COR-L47 (cell line): ENCODE measurements at places on chromosomes 4 and X.
A peak's percentile ranks its signal among the peaks of the same experiment; 100 is the strongest.

- no peak for DNase-seq
These were observed 239.4 kb upstream of the STK26 start for GRCh38 chrX:131783555-131784308.

- DNase-seq, result no peak
These were observed 5.7 kb downstream of the NSG1 start for GRCh38 chr4:4392501-4393183.

DNA sequence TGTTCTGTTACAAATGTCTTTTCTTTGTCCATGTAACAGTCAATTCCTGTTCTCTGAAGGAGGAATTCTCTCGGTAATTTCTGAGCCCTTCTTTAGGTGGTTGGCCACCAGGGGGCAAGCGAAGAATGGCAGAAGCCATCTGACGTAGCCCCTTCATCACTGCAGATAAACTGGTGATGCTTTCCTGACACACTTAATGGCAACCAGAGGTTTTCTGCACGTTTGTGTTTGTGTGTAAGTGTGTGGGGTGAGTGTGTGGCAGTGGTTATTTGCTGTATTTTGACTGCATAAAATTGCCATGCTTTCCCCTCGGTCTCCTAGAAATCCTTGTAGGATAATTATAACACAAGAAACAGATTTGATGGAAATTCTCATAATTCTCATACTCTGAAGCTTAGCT, 64.8 kb upstream of the STOX2 start:
- DNase-seq, result peak; percentile 84

GRCh38 chr4:142331646-142332045, 514.5 kb downstream of the INPP4B start:
- no peak for DNase-seq

- no peak for DNase-seq
These were observed 75.6 kb downstream of the CPE start for GRCh38 chr4:165454426-165454825.

DNA sequence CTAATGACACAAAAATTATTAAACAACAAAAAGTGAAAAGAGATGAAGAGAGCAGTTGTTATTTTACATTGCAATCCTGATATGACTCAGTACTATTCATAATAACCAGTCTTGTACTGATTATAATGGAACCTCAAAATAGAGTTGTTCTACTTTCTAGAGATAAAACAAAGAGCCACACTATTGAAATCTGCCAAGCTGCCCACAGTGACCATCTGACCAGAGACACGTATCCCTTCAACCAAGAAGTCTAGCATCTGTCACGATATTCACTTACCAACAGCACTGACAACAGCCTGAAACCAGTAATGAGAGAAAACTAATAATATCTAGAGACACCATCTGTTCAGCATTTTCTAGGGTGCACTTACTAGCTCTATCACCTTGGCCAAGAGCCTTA, 466.7 kb downstream of the NKX6-1 start:
- no peak for DNase-seq

DNA sequence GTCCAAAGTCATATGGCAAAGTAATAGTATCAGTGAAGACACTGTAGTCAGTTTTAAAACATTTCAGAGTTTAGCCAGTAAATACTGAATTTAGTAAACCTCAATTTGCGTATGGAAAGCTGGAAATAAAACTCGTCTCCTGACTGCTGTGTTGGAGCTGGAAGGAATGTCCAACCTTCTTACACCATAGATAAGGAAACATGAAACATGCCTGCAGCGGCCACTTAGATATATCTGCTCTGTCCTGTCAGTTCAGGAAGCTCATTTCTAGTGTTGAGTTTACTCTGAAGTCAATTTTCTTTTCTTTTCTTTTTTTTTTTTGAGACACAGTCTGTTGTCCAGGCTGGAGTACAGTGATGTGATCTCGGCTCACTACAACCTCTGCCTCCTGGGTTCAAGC, 21.2 kb downstream of the ARHGAP10 start:
- no peak for DNase-seq

DNA sequence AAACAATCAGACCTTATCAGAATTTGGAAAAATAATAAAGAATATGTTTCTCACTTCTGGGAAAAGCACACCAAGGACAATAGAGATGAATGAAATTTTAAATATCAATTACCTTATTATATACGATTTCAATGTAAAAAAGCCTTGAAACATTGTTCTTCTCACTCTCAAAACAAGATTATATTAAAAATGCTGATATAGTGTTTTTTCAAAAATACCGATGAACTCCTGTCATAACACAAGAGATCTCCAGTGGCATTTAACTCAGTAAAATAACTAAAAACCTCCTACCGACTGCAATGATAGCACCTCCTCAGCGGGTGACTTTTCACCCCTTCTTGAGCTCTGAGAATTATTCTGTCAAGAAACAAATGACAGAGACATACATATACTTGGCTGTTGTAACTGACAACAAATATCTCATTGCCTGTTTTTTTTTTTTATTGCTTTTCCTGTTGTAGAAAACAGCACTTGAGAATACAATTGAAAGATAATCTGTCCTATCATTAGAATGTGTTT, 1237.3 kb downstream of the C4orf33 start:
- no peak for DNase-seq

GRCh38 chrX:10110984-10111363, 45.8 kb upstream of the CLCN4 start:
- no peak for DNase-seq

DNA sequence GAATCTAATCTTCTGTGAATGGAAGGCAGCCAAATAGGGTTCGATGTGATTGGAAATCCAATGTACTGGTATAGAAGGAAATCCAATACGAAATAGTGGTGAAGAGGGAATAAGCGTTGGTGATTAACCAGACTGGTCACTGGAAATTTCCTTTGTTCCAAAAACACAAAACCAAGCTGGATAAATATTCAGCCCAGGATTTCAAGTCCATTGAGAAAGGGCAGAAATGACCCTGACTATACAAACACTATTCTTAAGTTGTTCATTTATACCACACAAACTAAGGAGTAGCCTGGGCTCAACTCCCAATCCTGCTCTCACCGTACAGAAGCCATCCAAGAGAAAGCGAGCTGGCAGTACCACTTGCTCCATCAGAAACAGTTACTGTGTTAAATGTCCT, 32.2 kb downstream of the PCDH19 start:
- DNase-seq, result no peak

DNA sequence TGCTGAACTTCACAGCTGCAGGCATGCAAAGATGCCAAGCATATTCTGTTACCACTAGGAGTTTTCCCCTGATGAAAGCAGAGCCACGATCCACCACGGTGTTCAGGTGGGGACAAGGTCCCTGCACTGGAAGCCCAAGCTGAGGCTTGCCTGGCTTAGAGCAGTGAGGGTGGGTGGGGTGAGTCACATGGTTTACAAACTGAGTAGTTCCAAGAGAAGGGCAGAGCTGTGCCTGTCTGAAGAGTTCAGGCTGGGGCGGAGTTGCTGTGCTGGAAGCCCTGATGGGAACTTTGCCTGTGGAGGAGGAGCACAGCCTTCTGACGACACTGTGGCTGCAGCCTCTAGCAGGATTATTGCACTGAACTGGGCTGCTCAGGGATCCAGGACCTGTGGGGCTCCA, 45.5 kb downstream of the FAM9B start:
- no peak for DNase-seq

- no peak for DNase-seq
These were observed 109.5 kb upstream of the NKX1-1 start for GRCh38 chr4:1515763-1516162.

DNA sequence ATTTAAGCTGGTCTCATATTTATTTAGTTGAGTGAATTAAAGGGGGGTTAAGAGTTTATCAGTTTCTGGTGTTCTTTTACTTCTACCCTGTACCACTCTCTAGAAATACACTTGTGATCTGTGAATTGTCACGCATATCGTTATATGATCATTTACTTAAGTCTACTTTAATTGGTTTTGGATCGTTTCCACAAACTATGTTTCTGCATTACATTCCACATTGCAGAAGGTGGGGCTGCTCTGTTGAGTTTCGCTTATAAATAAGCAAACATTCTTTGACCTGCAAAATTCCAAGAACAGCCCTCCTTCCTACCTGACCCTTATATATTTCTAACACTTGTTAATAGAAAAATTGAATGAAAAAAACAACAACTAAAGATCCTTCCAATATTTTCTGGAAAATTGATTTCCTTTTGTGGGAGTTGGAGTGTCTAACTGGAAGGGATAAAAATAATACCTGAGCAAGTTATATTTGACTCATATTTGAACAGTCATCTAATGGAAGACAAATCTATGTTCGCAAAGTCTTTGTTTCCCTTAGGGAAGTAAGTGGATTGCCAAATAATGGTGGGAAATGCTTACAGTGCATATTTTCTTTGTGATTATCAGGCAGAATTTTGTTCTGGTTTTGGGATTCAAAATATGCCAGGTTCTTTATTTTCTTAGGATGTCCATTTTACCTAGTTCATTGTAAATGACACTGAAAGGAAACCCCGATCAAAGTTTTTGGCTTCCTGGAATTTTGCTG, 152.7 kb downstream of the RELL1 start:
- no peak for DNase-seq

GRCh38 chr4:38529189-38530115, 134.5 kb upstream of the KLF3 start:
- peak; percentile 84 for DNase-seq

DNA sequence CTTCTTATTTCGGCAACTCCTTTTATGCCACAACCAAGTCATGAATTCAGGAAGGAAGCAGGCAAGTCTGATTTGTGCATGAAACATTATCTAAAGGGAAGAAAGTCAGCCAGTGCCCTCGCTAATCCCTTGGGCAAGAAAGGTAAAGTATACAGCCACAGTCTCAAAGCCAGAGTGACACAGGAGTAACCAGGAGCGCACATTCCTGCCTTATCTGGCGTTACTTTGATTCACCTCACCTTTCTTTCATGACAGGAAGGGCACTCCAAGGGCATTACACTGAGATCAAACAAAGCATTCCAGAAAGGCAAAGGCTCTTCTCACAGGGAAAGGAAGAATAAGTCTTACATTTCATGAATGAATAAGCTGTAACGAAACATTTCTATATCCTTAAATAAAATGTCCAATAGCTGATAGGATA, 38.8 kb downstream of the FAT1 start:
- DNase-seq, result no peak

DNA sequence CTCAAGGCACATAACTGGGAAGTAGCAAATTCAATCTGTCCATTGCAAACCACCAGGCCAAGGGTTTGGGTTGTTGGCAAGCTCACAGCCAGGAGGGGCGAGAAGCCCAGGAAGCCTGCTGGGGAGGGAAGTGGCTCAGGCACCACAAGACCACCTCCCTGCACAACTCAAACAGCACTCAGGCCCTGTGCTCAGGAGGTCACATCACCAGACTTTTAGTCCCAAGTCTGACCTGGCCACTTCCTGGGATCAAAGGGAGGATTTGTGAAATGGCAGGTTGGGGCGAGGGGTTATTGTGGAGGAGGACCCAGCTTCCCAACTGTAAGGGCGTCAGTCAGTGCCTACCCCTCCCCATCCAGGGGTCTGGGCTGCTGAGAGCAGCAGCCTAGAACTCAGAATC, 2.3 kb downstream of the ATP5ME start:
- DNase-seq, result no peak

DNA sequence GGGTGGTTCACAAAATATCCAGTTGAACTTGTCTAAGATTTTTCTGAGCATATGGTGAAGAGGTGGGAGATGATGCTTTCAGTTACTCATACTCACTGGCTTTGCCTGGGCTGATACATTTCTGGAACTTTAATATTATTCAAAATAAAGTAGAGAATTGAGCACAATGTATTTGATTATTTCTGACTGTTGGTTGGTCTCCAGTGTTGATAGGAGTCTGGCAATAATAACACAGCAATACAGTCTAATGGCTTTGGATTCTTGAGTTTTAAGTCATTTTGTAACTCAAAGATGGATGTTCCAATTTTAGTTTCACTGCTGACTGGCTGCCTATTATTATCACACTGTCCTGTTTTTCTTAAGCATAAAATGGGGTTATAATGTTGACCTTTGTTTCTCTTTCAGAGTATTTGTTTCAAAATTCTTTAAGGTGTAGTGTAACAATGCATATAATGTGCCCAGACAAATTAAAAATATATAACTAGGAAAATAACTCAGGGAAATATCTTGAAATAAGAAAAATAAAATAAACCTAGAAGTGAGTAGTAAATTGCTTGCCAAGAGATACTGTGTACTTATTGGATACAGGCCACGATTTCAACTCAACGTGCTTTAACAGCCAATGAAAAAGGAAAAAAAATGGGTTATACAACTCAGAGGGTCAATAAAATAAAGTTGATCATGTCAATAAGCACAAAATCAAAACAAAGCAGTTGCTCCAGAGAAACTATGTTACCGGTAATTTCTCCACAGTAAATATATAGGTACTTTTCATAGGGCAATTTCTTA, 99.0 kb downstream of the ARSJ start:
- DNase-seq, result no peak

DNA sequence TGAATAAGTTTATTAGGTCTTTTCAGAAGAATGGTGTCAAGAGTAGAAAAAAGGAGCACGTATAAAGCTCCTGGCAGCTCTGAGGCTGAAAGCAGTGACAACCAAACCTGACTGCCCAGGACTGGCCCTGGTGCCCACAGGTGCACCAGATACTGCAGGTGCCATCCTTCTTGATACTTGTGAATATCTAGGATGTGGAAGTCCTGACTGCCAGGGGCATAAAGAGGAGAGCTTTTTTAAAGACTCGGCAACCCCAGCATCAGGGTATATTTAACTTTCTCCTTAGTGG, 60.7 kb downstream of the TMEM150C start:
- DNase-seq, result no peak

GRCh38 chr4:127641524-127641923, 8.8 kb downstream of the INTU start:
- DNase-seq, result no peak

DNA sequence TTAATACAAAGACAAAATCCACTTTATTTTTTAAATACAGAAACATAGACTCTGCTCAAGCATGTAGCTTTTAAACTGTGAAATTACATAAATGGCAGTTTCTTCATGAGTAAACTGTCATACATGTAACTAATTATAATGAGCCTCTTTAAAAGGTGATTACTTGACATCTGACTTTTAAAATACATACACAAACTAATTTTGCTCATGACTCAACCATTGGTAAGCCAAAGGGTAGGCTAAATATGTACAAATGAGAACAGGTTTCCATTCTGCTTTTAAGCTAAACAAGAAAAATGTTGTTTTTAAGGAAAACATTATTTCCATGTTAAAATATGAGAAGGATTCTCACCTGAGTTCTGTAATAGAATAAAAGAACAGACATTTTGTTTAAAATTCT, 27.9 kb downstream of the CAMK2D start:
- DNase-seq, result no peak

DNA sequence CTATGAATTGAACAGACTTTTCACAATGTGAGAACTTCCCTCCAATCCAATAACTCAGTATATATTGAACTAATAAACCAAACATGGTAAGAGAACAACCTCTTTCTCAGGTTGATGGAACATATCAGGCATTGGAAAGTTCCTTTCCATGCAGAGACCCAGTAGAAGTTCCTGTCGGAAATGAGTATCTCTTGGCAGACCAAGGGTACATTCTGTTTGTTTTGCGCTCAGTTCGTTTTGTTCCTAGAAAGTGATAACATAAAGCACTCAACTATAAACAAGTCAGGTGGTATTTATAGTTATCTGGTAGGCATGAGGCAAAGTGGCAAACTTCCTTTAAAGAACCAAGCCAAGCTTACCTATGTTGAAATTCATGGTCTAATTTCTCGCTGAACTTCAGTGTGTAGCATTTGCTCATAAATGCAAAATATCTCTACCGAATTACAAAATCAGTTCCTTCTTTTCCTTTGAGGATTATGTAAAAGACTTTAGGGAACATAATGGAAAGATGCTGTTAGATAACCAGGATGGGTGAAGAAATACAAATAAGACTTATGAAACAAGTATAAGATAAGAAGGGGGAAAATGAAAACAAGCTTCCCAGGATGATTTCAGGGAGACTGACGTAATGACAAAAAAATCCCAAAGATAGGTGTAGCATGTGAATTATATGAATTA, 120.3 kb downstream of the ARHGAP24 start:
- no peak for DNase-seq
